ENCODE measurements at places on chromosomes 7 and 10.

DNA sequence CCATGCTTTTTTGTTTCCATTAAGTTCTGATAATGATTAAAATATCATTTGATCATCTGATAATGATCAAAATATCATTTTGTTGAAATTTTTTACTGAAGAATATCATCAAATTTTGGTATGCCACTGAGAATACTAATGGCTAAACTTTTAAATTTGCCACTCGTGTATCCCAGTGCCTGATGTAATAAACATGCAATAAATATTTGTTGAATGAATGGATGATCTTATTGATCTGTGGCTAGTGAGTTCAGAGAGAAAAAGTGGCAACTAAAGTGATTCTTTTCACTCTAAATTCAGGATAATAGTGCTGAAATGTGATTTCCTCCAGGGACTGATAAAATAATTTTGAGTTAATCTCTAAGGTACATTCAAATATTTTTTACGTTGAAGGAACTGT lies 159.3 kb upstream of the WNT16 start:
- DNase-seq = no peak

GRCh38 chr10:77533146-77533886 lies 104.3 kb downstream of the KCNMA1 start:
- no peak for DNase-seq

DNA sequence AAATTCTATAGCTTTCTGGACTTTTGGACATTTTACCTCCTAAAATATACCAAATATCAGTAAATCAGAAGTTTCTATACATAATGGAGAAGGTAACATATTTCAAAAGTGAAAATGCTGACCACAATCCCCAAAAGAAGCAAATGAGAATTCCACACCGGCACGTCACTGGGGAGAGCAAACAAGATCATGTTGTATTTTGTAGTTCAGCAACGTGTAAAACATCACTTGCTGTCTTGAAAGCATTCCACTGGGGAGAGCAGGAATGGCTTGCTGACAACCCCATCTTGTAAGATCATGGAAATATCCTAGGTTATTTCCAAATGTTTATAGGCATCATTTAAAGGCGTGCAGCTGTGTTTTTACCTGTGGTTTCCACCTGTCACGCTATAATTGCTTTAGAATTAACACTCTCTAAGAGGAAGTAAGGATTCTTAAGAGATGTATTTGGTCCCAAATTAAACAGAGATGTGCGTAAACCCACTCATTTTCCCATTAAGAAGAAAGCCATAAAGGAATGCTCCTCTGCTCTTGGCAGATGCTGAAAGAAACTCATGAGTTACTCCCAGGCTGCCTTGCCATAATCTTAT lies 397.1 kb upstream of the POT1 start:
- DNase-seq = no peak

DNA sequence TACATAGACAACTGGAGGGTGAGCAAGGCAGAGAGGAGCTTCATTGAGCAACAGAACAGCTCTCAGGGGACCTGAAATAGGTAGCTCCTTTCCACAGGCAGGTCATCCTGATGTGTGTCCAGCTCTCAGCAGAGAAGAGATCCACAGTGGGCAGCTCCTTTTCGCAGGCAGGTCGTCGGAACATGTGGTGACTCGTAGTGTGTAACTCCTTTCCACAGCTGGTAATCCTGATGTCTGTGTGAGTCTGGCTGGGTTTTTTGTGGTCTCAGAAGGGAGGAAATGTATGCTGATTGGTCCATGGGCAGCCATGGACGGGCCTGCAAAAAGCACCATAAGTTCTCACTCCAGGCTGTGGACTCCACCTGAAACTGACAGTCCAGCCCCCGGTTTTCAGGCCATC lies 24.4 kb upstream of the TES start:
- no peak for DNase-seq

DNA sequence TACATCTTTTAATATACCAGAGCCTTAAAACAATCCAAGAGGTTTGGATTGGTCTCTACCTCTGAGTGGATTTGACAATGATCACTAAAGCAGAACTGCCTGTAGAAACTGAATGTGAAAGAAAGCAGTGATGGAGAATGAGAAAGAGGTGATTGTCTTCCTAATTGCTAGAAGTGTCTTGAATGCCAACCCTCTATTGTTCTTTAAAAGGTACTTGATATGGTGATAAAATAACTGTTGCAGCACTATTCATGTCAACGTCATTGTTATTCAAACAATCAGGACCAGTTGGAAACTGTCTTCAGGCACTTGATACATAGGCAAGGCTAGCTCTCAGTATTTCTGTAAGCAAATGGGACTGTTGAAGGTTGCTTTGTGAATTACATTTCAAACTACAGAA lies 47.9 kb upstream of the ITPRID1 start:
- DNase-seq = no peak

GRCh38 chr10:86206240-86206579 lies 160.4 kb downstream of the GRID1 start:
- DNase-seq = no peak
